ENCODE measurements at places on chromosomes 13 and 19.
A peak's percentile ranks its signal among the peaks of the same experiment; 100 is the strongest.

GRCh38 chr19:4593409-4593851, 33.9 kb upstream of the SEMA6B start:
- DNase-seq: no peak

- no peak for DNase-seq
These were observed 34.9 kb downstream of the KDM4B start for GRCh38 chr19:5003781-5004180.

DNA sequence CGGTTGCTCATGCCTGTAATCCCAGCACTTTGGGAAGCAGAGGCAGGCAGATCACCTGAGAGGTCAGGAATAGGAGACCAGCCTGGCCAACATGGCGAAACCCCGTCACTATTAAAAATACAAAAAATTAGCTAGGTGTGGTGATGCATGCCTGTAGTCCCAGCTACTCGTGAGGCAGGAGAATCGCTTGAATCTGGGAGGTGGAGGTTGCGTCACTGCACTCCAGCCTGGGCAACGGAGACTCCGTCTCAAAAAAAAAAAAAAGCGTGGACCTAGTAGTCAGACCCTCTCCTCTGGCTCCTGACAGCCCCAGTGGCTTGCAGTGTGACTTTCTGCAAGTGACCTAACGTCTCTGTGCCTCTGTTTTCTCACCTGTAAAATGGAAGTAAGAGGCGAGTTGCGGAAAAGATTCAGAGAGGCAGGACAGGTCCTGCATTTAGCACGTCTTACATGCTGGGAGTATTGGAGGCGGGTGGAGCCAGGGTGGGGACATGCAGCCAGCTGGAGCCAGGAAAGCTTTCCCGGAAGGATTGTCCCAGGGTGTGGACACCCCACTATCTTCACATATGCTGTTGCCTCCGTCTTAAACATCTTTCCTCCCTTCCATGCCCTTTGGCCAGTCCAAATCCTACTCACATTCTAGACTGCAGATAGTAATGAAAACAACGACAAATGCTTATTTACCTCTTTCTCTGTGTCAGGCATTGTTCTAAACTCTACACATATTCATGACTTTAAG, 2.9 kb downstream of the TUBB4A start:
- DNase-seq: no peak

DNA sequence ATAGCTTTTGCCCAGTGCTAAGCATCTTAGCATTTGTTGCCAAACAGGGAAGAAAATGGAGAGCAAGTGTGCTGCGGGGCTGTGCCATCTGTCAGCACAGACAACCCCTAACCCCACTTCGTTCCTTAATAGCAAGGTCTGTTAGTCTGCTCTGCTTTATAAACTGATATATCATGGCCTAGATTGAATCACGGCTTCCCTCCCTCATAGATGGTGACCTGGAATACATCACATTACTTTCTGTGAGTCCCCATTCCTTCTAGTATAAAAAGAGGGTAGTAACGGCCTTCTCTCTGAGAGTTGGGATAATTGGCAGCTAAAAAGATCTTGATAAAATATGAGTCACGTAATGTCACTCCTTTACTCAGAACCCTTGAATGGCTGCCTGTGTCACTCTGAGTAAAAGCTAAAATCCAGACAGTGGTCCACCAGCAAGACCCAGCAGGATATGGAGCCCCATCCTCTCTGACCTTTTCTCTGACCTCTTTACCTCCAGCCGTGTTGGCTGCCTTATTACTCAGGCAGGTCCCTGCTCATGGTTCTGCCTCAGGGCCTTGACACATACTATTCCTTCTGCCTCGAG, 151.7 kb downstream of the DLEU7 start:
- no peak for DNase-seq

DNA sequence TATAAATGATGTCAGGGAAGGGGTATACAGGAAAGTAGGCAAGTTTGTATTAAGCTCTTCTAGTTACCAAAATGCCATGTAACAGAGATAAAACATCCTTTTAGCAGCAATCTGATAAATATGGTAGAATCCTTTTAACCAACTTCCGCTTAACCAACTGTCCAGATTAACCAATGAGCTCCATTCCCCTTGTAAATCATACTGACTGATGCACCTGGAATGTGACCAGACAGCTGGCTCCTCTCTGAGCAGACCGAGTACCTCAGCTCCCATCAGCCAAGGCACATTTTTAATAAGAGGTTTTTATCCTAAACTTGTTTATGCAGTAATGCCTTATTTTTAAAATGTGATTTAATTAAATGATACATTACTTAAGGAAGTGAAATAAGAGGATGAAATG, 66.4 kb downstream of the KLF12 start:
- DNase-seq: no peak

DNA sequence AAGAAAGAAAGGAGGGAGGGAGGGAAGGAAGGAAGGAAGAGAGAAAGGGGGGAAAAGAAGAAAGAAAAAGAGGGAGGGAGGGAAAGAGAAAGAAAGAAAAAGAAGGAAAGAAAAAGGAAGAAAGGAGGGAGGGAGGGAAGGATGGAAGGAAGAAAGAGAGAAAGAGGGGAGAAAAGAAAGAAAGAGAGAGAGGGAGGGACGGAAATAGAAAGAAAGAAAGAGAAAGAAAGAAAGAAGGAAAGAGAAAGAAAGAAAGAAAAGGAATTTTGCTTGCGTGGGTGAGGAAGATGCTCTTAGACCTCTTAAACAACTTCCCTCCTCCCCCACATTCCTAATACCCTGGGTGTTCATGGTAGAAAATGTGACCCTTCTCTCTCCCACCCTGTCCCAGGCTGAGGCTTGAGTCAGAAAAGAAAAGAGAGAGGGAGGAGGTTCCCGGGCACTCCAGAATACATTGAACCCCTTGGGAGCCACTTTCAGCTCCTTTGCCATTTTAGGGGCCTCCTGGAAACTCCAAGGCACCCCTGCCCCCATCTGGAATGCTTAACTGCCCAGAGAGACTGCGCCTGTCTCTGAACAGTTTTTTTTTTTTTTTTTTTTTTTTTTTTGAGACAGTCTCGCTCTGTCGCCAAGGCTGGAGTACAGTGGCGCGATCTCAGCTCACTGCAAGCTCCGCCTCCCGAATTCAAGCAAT, 9.2 kb upstream of the KANK3 start:
- no peak for DNase-seq

DNA sequence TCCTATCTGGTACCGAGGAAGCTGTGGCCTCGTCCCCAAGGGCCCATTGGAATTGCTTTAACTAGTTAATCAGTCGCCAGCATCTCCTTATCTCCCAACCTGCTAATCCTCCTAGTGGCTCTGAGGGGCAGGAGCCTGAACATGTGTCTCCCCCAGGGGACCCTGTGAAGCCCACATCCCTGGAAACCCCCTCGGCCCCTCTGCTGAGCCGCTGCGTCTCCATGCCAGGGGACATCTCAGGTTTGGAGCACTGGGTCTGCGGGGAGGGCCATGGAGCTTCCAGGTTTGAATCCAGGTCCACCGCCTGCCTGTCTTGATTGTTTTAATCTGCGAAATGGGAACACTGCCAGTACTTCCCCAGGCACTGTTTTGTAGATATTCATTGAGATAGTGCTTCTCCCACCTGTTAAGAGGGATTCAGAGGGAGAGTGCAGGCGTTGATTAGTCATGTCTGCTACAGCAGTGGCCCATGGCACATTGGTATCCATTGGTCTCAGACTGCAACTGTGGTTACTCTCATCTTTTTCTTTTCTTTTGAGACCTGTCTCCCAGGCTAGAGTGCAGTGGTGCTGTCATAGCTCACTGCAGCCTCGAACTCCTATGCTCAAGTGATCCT, 6.4 kb downstream of the PNPLA6 start:
- DNase-seq: no peak

DNA sequence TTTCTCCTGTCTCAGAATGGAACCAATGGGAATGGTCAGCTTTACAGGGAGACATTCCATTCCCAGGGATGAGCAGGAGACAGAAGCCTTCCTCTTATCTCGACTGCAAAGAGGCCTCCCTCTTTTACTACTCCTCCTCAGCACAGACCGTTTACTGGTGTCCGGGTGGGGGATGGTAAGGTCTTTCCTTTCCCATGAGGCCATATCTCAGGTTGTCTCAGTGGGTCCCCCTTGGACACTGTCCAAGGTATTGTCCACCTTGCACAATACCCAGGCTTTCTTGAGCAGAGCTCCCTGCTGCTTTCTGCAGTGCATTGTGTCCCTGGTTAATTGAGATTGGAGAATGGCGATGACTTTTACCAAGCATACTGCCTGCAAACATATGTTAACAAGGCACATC, 7.5 kb upstream of the ZNF808 start:
- no peak for DNase-seq

GRCh38 chr13:22091222-22091970, 420.5 kb downstream of the FGF9 start:
- DNase-seq: no peak

- DNase-seq: no peak
These were observed 267.3 kb upstream of the SLITRK5 start for GRCh38 chr13:87403748-87404432.

- peak; percentile 47 for DNase-seq
These were observed 4.0 kb downstream of the EMP3 start for GRCh38 chr19:48329167-48329891.

DNA sequence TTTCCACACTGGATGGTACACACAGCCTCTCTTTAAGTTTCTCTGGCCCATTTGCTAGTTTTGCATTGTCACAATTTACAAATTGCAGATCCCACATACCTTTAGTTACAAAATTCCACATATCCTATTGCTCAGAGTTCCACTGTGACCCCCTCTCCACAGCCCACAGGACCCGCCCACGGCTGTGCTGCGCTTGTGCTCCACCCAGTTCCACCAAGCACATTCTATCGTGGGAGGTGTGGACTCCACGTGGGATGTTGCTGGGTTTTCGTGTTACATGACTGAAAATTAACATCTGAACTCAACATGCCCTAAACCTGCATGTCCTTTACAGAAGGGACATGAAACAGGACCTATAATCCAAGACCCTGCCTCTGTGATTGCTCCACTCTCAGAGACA, 423.0 kb downstream of the IRS2 start:
- DNase-seq: no peak

All from T-helper 2 cell treated with Interferon-gamma antibody and Interleukin-4, amounts not matched to agents 5 μg/mL and 100 μg/mL, for 36 hours (primary cell).